Umbilical cord (tissue), 2 donors: ENCODE measurements at places on chromosomes 3 and 15. TPM values are rescaled to one million over a fixed set of nuclear protein-coding genes. Genes with fewer than 3 reads are reported as not detected.

DNA sequence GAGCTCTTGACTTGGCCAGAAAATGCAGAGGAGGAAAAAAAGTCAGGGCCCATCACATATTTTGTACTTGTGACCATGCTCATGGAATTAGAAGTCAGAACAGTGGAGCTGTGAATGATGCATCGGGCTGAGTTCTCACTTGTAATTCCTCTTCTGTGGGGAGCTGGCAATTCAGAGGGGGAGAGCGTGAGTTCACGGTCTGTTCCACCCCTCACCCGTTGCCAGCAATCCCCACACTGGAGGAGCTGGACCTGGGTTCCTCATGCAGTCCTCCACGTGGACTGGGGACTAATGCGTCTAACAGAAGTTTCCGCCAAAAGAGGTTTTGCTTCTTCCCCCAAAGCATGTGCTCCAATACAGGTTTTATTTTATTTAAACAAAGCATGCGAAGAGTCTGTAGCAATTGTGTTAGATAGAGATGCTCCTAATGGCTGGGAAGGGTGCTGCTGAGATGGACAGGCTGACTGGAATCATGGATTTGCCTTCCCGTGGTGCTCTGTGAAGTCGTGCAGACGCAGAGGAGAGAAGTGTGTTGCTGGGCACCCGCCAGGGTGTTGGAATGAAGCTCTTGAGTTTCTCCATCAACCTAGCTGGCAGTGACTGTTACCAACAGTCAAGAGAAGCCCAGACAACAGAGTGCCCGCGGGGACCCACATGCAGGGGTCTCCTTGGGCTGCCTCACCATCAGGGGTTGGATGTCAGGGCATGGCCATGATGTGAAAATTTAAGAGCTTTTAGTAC is 77.4 kb upstream of the PCSK6 start:
- no peak for DNase-seq

DNA sequence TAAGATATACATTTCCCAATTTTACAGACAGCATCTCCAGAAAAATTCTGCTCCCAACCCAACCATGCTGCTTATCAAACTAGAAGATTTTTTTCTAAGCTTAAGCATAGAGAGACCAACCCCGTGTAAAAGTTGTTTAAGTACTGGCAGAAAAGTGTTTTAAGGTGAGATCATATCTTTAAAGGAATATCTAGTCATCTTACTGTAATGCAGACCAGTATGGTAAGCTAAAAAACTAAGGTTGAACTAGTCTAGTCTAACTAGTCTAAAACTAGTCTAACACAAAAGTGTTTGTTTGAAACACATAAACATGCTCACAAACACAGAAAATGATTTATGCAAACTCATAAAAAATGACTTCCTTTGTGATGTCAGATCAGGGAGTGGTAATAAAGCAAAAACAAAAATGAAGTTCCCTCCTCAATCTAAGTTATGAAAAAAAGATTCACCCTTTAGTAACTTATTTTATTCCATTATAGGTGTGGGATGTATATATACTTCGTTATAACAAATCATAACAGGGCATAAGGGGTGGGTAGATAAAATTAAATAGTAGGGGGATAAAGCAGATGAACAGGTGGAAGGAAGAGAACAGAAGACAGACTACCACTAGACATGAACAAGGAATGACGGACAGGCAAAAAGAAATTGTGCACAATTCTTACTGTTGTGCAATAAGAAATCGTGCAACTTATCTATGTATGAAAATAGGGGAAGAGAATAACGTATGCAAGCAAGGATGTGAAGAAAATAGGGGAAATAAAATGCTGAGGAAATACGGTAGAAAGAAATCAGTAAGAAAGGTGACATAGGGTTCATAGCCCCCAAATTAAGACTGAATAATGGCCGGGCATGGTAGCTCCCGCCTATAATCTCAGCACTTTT is 10.0 kb downstream of the MYO5A start:
- peak; percentile 10 for DNase-seq

DNA sequence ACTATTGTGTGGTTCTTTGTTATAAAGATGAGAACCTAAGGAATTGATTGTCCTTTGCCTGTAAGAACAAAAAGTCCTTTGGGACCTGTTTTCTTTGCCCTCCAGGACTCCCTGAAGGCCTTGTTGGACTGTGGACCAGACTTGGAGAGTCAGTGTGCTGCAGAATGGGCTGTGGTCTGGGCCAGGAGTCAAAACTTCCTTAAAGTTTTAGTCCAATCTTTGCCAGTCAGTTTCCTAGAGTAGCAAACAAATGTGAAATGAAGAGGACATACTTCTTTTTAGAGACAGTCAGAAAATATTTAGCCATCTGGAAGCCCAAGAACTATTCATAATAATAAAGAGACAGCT is 45.4 kb downstream of the PDE8A start:
- DNase-seq, result no peak

- no peak for DNase-seq
These were observed 44.1 kb upstream of the PFN2 start for GRCh38 chr3:150014782-150015181.

DNA sequence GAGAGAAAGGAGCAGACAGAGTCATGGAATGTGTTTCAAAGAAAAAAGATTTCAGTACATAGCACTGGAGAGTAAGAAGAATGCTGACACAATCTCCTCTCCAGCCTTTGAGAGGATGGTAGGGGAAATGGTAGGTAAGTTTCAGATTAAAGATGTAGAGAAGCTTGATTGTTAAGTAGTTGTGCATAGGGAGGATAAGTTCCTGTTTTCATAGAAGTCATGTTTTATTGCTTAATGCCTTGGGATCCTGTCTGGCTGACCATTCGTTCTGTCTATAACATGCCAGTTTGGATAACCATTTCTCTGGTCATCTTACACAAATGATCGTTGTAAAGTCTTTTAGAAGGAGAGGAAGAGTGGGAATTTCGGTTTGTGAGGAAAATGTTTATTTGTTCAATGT is 95.7 kb upstream of the IGSF10 start:
- no peak for DNase-seq

DNA sequence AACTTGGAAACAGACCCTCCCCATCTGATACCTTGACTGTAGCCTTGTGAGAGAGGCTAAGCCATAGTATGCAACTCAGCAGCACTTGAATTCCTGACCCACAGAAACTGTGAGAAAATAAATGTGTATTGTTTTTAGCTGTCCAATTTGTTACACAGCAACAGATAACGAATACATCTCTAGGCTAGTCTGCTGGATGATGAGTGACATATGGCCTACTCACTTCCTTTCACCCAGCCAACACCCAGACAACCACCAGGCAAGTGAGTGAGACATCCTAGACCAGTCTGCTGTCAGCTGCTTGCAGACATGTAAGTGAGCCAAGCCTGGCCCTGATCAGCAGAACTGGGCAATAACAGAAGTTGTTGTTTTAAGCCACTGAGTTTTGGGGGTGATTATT is 19.2 kb upstream of the SMAD6 start:
- DNase-seq, result no peak

DNA sequence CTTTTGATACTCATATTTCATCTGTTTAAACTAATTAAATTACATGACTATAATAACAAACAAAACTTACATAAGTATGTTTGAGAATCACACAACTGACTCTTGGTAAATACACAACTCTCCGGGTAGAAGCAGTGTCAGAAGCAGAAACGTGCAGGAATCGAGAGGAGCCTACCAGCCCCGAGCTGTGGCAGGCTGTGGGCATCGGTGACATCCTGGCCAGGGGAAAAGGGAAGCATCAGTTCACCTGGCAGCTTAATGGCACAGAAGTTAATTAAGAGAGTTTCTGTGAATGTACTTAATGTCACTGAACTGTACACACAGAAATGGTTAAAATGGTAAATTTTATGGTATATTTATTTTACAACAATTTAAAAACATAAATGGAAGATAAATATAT is 90.2 kb downstream of the CRTC3 start:
- no peak for DNase-seq

- DNase-seq, result no peak
These were observed 142.7 kb downstream of the GHSR start for GRCh38 chr3:172305552-172305951.

GRCh38 chr15:64443016-64443415 is 17.4 kb upstream of the ZNF609 start:
- DNase-seq, result no peak

DNA sequence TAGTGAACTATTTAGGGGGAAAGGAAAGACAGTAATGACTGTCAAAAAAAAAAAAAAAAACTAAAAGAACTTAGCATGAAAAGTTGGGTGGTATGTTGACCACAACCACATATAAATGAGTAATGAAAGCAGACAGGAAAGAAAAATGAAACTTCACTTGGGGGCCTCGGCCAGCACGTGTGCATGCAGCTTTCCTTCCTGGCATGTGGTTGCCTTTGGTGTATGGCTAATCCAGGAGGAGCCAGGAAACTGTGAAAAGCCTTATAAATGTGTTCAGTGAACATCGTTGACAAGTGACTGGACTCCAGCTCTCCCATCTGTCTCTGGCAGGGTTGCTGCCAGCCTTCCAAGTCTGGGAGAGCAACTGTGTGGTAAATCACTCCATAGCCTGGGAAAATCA is 195.1 kb downstream of the DTWD1 start:
- peak; percentile 47 for DNase-seq

DNA sequence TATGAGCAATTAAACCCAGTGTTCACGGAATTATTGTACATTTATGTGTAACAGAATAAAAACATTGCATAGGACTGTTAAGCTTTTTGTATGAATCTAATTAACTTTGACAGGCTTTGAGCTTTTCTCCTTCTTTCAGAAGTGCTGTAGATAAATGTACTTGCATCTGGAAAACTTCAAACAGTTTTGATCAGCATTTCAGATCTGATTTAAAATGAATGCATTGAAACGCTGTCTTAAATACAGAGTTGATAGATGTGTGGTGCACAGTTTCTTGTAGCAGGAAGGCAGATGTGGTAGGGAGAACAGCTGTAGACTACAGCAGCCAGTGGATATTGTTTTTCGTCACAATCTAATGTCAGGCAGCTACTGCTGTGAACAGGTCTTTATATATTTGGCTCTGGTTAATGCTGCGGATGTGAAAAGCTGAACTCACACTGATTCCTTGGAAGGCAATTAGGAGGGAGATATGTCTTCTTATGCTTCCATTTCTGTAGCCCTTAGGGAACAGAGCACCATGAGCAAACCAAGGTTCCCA is 193.8 kb upstream of the GOLIM4 start:
- DNase-seq, result no peak

GRCh38 chr3:71067977-71068654 is 515.4 kb downstream of the FOXP1 start:
- DNase-seq, result no peak

DNA sequence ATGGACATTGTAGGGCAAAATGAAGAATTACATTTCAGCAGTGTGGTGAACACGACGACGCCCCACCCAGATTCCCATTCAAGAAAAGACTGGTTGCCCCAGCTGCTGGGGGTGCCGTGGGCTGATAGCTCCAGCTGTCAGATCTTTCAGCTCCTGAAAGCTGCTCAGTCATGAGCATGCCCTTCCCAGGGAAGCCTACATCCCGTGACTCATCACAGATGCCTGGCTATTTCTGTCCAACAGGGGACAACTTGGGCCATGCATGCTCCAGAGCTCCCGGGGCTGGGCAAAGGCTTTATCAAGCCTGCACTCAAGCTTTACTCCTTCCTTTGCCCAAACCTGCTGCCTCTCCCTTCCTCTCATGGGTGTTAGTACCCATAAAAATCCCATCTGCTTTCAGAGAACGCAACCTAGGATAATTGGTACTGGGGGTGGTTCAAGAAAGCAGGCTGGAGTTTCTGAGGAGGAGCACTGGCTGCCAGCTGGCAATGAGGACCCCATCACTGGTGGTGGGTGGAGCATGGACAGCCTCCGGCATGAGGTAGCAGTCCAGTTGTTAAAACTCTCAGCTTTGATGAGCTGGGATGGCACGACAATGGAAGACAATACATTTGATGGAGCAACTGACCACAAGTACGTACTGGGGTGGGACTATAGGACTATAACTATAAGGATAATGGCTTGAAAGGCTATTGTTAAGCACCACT is 16.4 kb upstream of the ST8SIA2 start:
- no peak for DNase-seq

DNA sequence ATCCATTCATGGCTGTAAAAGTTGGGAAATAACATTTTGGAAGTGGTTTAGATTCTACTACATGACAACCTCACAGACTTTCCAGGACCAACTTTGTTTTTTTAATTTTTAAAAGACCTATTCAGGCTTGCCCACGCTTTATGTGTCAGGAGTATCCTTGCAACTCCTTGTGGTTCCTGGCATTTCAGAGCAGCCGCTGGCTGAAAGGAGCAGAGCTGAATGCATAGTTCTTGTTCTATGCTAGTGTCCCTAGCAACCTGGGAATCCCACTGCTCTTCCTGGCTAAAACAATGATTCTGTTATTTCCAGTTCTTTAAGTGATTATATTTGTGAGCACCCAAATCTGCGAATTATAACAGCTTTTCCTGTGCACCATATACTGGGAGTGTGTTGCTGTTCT is 34.9 kb downstream of the CP start:
- no peak for DNase-seq

DNA sequence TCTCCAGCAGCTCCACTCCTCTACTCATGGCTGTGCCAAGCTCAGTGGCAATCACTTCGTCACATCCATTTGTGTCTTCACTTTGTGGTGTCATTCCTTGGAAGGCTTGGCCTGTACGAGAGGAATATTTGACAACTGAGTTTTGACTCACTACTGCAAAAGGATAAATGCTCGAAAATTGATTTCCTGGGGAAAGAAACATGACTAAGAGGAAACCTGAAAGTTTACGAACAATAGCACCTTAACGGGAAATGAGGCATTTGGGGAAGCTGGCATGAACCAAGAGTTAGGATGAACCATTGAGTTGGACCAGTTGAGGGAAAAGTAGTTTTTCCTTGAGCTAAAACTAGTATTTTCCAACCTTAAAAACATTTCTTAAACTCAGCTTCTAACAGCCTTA is 74.2 kb upstream of the ABHD17C start:
- DNase-seq, result no peak

GRCh38 chr3:5390936-5391625 is 203.6 kb downstream of the EDEM1 start:
- DNase-seq, result peak; percentile 1

DNA sequence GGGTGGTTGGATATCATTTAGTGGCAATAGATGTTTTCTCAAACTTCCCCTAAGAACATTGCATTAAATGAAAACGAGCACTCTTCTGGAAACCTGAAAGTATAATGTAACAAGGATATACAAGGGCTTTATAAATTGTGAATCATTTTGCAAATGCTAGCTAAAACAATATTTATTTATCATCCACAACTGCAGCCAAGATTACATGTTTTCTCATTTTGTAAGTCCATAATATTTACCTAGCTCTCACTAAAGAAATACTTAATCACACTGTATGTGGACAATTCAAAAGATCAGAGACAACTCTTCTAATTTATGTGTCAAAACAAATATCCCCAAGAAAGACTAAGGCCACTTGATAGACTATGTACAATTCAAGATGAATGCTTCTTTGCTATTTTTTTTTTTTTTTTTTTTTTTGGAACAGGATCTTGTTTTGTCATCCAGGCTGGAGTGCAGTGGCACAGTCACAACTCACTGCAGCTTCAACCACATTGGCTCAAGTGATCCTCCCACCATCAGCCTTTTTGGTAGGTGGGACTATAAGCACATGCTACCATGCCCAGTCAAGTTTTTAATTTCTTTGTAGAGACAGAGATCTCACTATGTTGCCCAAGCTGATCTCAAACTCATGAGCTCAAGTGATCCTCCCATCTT is 427.7 kb upstream of the THBS1 start:
- no peak for DNase-seq

SNTN gene
- total RNA-seq, result 6.3 TPM

SCN11A gene
- 2.2 TPM for total RNA-seq

PLCD1 gene
- 31.1 TPM for total RNA-seq

ATP13A4 gene
- 16.6 TPM for total RNA-seq

PPP1R14D gene
- total RNA-seq, result 1.7 TPM

LIPH gene
- total RNA-seq, result 2.2 TPM

ACVR2B gene
- 10.6 TPM for total RNA-seq
